Activated T-cell treated with anti-CD3 and anti-CD28 coated beads, Interleukin-2, amount 50 U/mL, for 48 hours (primary cell): ENCODE measurements at places on chromosomes 11 and 22.
A peak's percentile ranks its signal among the peaks of the same experiment; 100 is the strongest.

- DNase-seq: peak; percentile 89
Measured at GRCh38 chr11:93197380-93198214, at the start of gene SLC36A4. TSS of gene SLC36A4 (minus strand) at chr11:93197991. CDS start at chr11:93197832, 159 bp downstream.

DNA sequence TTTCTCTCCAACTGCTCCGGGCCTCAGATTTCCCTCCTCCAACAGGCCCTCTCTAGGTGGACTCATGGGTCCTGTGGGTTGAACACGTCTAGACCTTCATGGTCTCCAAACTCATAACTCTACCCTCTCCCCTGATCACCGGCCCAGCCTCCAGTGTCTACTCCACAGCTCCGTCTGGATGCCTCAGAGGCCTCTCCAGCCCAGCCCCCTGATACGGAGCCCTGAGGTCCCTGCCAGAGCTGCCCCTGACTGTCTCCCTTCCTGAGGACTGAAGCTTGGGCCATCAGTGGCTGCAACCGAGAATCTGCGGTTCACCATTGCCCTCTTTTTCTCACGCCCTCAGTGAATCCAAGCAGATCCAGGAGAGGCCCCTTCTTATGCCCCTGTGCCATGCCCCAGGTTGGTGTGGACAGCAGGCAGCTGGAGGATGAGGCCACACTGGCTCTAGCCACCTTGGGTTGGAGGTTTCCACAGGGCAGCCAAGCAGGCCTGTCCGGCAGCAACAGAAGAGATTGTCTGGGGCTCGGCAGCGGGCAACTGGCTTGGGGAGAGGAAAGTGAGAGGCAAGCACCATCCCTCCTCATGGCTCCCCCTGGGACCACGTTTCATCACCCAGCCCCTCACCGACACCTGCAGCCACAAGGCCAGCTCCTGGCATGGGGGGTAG is 104.6 kb upstream of the FGF3 start:
- no peak for DNase-seq

DNA sequence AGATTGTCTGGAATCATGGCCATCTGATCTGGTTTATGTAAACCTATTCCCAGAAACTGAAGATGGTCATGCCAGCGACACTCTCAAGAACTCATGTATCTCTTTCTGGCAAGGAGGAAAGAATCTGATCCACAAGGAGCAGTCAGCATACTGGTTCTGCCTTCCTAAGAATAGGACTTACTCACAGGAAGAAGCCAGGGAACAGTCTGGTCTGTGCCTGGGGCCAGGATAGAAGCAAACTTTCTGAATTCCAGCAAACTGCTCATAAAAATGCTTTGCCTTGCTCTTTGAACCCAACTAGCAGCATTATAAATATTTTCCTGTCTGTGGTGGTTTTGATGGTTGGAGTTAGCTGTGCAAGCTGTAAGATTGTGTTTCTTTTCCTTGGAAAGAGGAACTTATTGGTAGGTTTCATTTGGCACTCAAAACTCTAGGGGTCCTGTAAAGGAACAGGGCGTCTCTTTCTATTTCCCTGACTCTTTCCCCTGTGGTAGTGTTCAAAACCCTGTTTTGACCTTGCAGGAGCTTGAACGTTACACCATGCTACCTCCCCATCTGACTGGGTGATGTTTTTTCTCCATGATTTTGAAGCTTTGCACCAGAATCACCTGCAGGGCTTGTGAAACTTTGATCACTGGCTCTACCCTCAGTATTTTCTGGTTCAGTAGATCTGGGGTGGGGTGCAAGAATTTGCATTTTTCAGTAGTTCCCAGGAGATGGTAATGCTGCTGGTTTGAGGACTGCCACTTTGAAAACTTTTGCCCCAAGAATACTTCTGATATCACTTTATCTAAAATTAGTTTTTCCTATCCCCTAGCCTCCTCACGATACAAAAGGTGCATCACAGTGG is 627.8 kb upstream of the ANO5 start:
- DNase-seq: no peak

DNA sequence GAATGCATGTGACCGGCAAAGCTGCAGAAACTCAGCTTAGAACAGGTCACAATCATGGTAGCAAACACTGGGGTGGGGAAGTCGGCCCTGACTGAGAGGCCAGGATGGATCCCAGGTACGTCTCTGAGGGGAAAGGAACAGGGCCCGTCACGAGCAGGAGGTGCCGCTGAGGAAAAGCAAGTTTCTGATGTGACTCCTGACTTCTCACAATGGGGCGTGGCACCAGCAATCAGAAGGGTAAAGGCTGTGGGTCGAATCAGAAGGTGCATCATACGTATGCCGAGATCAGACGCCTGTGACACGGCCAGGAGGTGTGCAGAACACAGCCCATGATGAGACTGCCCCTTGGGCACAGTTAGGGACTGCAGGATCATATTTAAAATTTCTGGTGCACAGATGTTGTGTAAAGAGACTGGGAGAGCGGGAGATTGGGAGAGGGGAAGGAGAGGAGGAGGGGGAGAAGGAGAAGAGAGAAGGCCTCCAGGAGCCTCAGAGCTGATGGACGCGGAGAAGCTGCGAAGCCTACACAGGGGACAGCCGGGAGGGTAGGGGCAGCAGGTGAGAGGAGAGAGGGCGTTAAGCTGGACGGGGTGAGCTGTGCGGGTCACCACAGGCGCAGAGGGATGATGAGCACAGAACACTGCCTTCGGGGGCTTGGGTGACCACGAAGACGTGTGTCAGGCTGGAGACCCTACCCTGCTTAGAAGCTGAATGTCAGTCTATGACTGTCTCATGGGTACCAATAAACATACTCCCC is 30.7 kb downstream of the KRTAP5-5 start:
- DNase-seq: peak; percentile 13

- no peak for DNase-seq
Measured at GRCh38 chr11:108916935-108917334, 252.1 kb downstream of the DDX10 start.

DNA sequence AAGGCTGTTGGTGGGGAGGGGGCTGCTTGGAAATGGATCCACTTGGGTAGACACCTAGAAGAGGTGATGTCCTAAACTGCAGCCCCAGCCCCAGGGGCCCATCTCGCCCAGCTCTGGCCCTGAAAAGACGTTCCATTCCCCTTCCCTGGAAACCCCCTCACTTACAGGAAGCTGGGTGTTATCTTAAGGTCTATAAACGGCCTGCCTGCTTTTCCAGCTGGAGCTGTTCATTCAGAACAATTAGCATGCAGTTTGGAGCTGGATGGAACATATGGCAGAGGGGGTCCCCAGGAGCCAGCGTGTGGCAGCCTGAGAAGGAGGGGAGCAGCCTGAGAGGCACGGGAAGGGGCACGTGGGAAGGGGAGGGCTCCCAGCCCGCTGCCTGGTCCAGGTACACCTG is 139.6 kb downstream of the PKNOX2 start:
- no peak for DNase-seq

- peak; percentile 41 for DNase-seq
Measured at GRCh38 chr11:120248551-120249278, 8.8 kb downstream of the POU2F3 start.

DNA sequence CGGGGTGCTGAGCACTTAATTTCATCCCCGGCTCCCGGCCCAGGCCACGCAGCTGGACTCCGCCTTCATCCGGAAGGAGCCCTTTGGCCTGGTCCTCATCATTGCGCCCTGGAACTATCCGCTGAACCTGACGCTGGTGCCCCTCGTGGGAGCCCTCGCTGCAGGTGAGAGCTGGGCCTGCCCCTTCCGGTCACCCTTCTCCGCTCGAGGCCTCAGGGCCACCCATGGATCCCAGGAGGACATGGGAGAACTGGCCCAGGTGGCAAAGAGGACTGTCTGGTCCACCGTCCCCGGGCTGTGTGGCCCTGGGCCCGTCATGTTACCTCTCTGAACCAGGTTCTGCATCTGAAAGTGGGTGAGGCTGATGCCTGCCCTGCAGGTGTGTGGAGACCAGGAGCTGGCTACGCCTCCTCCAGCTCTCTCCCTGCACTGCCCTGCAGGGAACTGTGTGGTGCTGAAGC is 8.6 kb downstream of the ALDH3B1 start:
- DNase-seq: no peak

GRCh38 chr11:60175860-60176275 is 7.0 kb downstream of the MS4A6A start:
- DNase-seq: no peak

GRCh38 chr11:108984523-108984922 is 319.7 kb downstream of the DDX10 start:
- DNase-seq: no peak

- DNase-seq: no peak
Measured at GRCh38 chr11:32131321-32131720, 40.4 kb downstream of the RCN1 start.

DNA sequence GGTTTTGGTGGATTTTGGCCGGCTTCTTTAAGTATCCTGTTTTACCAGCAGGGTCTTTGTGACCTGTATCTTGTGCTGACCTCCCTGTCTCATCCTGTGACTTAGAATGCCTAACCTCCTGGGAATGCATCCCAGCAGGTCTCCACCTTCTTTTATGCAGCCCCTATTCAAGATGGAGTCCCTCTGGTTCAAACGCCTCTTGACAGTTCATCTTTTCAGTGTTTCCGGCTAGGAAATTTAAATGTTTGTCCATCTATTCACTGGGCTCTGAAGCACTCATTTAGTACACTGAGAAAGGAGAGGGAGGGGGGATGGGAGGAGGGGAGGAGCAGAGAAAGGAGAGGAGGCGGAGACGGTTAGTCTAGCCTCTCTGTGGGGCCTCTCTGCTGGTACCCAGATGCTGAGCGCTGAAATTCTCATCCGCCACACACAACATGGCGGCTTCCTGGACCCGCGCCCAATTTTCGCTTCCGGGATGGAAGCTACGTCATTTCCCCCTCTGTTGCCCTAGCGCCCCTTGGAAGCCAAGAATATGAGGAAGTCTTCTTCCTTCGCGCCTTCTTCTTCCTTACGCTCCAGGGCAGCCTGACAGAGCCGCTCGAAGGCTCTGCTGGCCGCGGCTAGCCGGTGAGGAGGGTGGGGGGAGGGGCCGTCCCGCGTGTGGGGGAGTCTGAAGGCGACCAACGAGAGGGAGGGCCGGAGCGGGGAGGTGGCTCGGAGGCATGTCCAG is 69.0 kb upstream of the SYT13 start:
- DNase-seq: peak; percentile 88

DNA sequence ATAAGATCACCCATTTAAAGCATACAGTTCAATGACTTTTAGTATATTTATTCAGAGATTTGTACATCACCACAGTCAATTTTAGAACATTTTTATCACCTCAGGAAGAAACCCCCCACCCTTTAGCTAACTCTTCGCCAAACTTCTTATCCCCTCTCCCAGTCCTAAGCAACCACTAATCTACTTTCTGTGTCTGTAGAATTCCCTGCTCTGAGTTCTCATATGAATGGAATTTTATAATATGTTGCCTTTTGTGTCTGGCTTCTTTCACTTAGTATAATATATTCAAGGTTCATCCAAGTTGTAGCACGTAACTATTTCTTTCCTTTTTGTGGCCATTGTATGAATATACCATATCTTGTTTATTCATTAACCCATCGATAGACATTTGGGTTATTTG is 3.6 kb downstream of the ANKRD13D start:
- DNase-seq: no peak

- no peak for DNase-seq
Measured at GRCh38 chr22:44051358-44051757, 27.3 kb downstream of the PARVB start.

DNA sequence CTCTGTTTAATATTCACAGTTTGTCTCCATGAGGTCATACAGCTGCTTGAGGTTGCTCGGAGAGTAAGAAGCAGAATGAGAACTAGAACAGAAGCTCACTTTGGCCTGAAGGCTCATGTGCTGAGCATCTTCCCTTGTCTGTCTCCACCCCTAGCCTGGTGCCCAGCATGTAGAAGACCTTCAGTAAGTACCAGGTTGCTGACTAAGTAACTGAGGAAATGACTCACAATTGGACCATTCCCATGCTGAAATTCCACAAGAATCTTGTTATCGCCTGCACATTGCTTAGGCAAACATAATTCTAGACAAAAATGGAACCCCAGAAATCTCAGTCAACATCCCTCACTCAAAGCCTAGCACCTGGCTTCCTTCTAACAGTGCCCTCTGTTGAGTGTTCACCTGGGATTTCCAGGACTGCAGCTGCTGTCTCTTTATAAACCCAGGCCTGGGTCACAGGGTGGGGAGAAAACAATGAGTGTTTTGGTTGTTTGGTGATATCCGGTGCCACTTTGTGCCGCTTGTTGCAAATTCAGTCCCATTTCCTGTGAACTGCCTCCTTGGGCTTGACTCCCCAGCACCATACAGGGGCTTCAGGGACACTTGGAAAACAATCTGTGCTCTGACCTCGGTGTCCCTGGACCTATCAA is 406.8 kb downstream of the ETS1 start:
- no peak for DNase-seq

- no peak for DNase-seq
Measured at GRCh38 chr11:890794-891540, 19.6 kb downstream of the CHID1 start.

- DNase-seq: no peak
Measured at GRCh38 chr11:15875943-15876342, 480.4 kb downstream of the SOX6 start.

DNA sequence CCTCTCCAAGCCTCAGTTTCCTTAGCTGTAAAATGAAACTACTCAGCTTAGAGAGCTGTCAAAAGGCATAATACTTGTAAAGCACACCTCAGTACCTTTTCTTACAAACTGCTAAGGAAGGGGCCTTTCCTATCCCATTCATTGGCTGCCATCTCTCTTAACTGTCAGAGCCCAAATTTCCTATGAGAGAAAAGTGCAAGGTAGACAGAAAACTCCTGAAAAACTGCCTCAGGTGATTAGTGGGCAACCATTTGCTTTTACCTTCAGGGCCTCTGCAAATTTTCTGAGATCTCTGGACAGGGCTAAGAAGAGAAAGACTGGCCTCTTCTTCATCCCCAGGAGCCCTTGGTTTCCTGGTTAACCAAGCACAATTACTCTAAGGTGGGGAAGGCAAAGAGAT is 13.8 kb downstream of the LARGE1 start:
- DNase-seq: no peak

GRCh38 chr11:121456151-121456550 is 3.4 kb upstream of the SORL1-AS1 start:
- DNase-seq: no peak

- DNase-seq: no peak
Measured at GRCh38 chr11:27470826-27471588, 1.6 kb downstream of the LGR4 start.

- DNase-seq: no peak
Measured at GRCh38 chr11:47971501-47971900, 8.9 kb upstream of the PTPRJ start.

GRCh38 chr11:35709376-35709775 is 46.8 kb downstream of the TRIM44 start:
- DNase-seq: no peak

- no peak for DNase-seq
Measured at GRCh38 chr22:22479999-22480532, 28.5 kb downstream of the ZNF280B start.

DNA sequence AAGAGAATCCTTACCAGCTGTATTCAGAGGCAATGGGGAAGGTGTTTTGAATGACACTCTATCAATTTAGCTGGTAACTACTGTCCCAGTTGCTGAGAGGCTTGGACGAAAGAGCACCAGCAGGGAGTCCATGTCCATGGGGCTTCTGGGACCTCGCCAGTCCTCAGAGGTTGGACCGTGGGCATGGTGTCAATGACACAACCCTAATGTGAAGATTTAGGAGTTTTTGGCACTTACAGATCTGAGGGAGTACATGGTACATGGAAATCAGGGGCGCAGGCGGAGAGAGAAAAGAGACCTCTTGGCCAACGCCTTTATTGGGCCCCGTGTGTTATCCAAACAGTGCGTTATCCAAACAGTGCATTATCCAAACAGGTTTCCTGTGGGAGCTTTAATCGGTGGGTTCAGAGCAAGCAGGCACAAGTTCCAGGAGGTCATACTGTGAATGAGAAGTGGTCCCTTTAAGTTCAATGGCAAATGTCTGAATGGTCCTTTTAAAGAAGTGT is 169.1 kb upstream of the B3GAT1 start:
- no peak for DNase-seq

- no peak for DNase-seq
Measured at GRCh38 chr11:59611570-59612565, 3.7 kb downstream of the OSBP start.
